HAP-1 (cell line): ENCODE measurements at places on chromosomes 3 and 15.

DNA sequence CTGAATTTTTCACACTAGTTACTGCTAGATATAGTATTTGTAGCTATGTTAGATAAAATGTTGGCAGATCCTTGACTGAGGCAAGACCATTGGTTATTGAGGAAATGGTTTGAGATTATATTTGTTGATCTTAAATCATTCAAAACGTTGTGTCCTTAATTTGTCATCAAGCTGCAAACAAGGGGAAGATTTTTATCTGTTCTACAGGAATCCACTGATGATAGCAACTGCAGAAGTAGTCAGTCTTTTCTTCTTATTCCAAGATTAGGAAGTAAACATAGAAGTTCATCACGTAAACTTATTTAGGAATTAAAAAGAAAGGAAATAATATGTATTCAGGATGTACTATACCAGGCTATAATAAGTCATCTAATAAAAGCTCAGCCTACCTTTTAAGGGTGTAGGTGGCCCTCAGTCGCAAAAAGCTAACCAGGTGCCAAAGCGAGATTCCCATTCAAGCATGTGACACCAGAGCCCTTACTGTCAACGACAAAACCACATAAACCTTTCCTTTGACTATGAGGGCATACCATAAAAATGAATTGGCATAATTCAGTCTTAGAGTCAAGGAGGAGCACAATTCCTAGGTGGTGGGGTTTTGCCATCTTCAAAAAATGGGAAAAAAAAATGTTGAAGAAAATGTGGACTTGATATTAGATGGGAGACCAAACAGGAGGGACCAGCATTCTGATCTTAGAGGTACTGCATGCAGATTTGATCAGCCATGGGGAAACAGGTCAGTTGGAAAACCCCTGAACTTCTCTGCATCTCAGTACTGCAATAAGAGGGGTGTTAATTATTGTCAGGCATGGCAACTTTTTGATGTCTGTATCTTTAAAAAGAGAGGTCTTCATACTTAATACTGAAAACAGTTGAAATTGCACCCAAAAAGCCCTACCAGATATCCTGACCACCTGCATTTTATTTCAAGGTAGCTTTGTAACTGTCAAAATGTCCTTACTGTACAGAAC, 212.5 kb upstream of the UBE2E1 start:
- no peak for DNase-seq

DNA sequence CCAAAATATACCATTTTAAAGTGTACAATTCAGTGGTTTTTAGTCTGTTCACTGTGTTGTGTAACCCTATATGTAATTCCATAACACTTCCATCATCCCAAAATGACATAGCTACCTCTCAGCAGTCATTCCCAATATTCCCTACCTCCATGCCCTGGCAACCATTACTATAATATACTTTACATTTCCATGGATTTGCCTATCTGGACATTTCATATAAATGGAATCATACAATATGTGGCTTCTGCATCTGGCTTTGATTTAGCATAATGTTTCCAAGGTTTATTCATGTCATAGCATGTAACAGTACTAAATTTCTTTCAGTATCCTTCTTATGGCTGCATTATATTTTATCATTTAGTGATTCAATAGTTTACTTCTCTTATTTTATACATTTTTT, 25.3 kb downstream of the FAM98B start:
- DNase-seq, result no peak

GRCh38 chr3:82137861-82138260, 376.4 kb upstream of the GBE1 start:
- DNase-seq, result no peak

DNA sequence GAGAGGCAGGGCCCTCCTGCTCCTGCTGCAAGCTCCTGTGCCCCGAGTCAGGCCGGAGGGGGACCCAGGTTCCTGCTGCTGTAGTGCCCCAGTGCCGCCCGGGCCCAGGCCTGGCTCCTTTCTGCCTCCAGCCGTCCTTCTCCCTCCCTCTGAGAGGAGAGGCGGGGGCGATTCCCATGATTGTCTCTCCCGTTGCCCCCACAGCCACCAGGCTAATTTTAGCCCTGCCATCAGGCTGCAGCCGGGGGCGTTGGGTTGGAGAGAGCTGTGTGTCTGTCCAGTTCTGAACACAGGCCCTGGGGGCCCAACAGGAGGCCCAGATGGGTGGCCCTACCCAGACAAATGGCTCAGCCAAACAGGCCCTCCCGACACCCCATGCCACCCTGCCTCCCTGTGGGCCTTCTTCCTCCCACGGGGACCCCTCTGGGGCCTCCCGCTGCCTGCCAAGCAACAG, 214.8 kb downstream of the TBC1D2B start:
- DNase-seq, result no peak

DNA sequence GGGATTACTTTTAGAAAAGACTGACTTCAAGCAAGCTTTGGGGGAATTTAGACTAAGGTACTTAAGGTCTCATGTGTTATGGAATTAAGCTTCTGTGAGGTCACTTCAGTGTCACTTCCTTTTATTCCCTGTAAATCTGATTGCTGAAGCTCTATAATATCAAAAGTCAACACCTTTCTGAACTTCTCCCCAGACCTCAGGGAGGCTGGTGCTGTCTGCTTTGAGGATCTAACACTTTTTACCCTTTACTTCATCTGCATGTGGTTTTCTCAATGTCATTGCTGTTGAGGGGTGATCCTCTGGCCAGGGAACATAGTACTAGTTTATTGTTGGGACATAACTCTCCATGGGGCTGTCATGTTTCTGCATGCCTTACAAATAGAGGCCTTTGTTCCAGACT, 41.8 kb upstream of the RASGRF1 start:
- no peak for DNase-seq

DNA sequence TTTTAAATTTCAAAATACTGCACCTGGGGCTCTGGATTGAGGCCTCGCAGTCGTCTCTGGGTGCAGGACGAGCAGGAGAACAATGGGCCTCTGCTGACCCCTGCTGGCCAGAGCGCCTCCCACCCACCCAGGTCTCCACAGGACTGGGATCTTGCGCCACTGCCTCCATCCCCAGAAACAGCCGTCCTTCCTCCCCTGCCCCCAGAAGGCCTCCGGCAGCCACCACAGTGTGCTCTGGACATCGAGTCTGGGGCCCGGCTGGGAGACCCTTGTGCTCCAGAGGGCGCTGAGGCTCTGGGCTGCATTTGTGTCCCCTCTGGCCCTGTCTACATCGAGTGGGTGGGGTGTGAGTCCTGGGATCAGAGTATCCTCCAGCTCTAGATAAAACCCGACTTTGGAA, 6.7 kb upstream of the ACSBG1 start:
- peak; percentile 94 for DNase-seq

DNA sequence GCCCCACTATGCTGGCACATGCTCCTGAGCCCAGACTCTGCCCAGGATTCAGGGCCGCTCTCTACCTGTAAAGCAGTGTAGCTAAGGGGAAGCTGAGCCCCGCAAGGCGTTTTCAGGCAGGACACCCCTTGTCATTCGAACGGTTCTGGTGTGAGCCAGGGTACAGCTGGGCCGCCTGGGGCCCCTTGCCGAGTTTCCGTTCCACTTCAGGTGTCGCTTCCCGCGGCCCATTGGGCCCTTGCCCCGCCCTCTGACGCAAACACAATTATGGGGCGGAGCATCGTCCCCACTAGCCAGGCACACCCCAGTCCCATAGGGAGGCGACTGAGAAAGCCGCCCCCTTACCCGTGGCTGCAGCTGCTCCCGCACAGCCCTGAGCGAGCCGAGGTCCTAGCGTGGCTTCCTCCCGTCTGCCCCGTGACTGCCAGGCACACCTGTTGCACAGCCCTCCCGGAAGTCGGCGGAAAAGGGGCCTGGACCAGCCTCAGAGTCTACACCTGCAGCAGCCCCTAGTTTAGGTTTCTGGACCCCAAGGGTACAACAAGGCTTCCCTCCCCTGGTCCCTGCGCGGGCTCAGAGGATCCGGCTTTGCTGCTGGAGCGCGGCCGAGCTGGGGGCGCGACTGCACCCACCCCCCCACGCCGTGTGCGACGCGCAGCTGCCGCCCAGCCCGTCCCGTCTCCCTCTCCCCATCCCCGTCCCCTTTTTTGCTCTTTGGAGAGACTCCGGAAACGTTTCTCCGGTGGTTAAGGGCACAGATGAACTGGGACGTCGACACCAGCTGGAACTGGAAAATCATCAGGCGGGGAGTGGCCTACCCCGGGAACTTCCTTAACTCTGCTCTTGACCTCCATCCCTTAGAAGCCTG, at the start of gene PLSCR2:
TSS of gene PLSCR2 (minus strand) at position 412 of the 868 bp plus-strand sequence. CDS start 9,657 bp downstream, outside the sequence.
- DNase-seq, result no peak

DNA sequence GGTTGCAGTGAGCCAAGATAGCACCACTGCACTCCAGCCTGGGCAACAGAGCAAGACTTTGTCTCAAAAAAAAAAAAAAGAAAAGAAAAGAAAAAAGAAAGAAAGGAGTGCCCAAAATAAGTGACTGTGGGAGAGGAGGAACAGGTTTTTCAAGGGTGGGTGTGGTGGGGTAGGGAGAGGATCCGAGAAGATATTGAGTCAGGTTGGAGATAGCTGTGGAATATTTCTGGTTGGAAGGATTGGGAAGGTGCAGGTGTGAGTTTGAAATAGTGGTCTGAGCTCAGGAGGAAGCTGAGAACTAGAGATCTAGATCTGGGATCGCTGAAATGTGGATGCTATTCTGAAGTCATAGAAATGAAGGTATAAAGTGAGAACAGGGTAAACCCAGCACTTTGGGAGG, 7.8 kb downstream of the SCAMP2 start:
- no peak for DNase-seq

GRCh38 chr3:53862241-53862640, 15.9 kb downstream of the IL17RB start:
- DNase-seq, result no peak

- DNase-seq, result no peak
These were observed 33.4 kb downstream of the PDZRN3 start for GRCh38 chr3:73591286-73591800.

DNA sequence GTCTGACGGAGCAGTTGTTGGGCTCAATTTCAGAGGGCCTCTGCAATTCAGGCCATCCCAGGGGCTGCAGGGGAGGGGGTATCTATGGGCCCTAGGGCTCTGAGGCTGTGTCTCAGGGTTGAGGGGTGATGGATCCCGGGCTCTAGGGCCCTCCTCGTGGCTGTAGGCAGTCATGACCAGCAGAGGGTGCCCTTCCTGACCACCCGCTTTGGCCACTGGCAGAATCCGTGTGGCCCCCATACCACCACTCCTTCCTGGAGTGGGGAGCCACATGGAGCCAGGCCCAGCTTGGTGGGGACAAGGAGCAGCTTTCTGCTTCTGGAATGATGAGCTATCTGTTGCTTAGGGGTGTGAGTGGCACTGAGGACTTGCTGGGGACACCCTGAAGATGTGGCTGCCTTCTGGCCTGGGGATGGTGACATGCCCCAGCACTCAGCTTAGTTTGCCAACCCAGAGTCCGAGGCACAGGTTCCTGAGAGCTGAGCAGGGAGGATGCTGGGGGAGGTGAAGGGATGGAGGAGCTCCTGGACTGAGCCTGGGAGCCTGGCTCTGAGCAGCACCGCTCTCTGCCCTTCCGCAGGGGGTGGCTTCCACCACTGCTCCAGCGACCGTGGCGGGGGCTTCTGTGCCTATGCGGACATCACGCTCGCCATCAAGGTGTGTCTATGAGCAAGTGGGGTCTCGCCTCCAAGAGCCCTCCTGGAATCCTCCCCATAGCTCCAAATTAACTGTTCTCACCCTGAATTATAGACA, 20.2 kb downstream of the HDAC11 start:
- DNase-seq, result peak; percentile 60

DNA sequence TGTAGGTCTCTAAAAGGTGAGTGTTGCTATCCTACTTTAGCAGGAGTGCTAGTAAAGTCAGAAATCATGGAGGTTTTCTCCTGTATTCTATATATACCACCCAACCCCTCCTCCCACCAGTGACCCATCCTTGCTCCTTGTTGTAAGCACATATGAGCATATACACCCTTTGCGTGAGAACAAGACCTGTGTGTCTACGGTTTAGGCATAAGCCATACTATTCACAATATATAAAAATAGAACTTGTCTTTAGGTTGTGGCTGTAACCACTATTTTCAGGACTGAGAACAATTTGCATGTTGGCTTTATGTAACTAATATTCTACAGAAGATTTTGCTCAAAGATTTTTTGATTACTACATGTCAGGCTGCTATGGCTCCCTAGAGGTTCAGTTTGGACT, 59.1 kb upstream of the TOP2B start:
- no peak for DNase-seq

- DNase-seq, result no peak
These were observed 53.7 kb downstream of the MAGI1 start for GRCh38 chr3:65984975-65985374.

DNA sequence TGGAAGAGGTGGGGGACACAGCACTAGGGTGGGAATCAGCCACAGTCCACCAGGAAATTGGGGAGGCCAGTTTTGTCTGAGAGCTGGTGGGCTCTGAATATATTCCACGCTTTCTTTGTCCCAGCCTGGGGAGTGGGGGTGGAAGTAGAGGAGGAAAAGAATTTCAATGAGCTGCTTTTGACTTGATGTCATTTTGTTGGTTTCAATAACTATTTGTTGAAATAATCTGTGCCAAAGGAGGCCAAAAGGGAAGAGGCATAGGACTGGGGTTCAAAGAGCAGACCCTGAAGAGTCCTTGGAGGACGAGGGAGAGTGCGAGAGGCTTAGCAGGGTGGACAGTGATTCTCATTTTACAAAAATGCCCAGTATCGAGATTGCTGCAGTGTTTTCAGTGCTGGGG, 262.3 kb downstream of the SHQ1 start:
- DNase-seq, result no peak

DNA sequence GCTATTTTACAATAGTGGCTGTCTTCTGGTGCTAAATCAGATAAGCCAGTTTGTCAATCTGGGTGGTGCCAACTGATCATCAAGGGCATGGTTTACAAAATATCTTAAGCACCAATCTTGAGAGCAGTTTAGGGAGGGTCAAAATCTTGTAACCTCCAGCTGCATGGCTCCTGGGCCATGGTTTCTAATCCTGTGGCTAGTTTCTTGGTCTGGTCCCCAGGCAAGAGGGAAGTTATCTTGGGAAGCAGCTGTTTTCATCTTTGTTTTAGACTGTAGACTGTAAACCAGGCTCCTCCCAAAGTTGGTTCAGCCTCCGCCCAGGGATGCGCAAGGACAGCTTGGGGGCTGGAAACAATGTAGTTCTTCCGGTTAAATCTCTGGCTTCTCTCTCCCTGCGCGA, 166.8 kb downstream of the IL1RAP start:
- DNase-seq, result no peak

DNA sequence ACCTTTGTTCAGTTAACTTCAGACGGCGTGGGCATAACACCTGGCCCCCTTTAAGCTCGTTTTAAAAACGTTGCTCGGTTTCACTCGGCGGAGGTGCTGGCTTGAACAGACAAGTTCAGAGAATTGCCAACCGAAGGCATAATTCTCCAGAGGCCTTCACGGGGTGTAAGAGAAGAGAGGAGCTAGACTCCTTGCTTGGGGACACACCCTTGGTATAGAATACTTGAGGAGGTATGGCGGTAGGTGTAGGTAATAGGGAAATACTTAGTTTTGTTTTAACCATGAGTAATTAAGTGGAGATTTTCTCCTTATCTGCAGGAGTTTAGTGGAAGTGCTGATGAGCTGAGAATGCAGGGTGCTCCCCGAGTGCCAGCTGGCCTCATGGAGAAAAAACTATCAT, 921 bp downstream of the FBXL2 start:
- peak; percentile 39 for DNase-seq
